Effector memory CD4-positive, alpha-beta T cell (primary cell): ENCODE measurements at places on chromosomes 16 and 17.

GRCh38 chr17:3851461-3852100 lies 5.5 kb upstream of the NCBP3 start:
- no peak overlapping the region for H3K4me3 ChIP-seq
- DNase-seq: no peak
- no peaks in the 10 kb centered on the region for H3K36me3 ChIP-seq
- no peaks in the 10 kb centered on the region for H3K27me3 ChIP-seq

- H3K4me1 ChIP-seq: peaks cover 2% of the 10 kb centered on the region
- H3K27me3 ChIP-seq: no peaks in the 10 kb centered on the region
- DNase-seq: no peak
- no peak overlapping the region for H3K27ac ChIP-seq
- H3K4me3 ChIP-seq: no peak overlapping the region
Observed at GRCh38 chr17:59561042-59561441, 4.4 kb upstream of the DHX40 start.

DNA sequence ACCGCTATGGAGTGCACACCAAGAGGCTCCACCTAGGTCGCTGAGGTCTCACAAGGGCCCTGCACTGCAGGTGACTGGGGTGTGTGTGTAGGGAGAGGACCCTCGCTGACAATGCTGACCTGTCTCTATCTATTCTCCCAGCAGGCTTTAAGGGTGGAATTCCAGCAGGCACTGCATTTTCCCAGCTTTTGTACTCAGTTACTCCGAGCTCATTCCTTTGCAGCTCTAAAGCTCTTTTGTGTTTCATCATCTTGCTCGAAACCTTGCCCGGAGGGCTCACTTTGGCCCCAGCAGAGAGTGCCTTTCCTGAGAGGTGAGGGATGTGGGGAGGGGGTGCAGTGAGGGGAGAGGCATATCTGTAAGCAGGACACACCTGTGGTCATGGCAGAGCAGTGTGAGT lies 39.3 kb downstream of the SMPD3 start:
- no peak overlapping the region for H3K27ac ChIP-seq
- H3K27me3 ChIP-seq: no peaks in the 10 kb centered on the region
- no peaks in the 10 kb centered on the region for H3K4me1 ChIP-seq
- no peak for DNase-seq
- H3K4me3 ChIP-seq: no peak overlapping the region

DNA sequence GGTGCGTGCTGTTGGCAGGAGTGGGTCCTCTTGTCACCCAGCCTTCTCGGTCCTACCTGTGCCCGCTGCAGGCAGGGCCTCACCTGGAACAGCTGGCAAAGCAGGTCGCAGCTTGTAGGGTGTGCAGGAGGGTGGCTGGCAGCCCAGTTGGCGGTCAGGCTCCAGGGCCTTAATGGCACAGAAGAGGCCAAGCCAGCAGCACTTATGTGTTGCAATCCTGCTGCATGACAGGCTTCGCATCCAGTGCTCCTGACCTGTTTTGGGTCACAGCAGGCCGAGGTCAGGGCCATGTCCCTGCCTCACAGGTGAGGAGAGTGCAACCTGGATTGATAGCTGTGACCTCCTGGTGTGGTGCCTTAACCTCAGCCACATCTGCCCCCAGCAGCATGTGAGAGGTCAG lies 31.9 kb downstream of the ZC3H18 start:
- peaks cover 67% of the 10 kb centered on the region for H3K36me3 ChIP-seq
- H3K4me3 ChIP-seq: no peak overlapping the region
- no peaks in the 10 kb centered on the region for H3K4me1 ChIP-seq
- no peak overlapping the region for H3K27ac ChIP-seq
- H3K27me3 ChIP-seq: no peaks in the 10 kb centered on the region
- DNase-seq: no peak

- H3K36me3 ChIP-seq: no peaks in the 10 kb centered on the region
- no peak overlapping the region for H3K4me3 ChIP-seq
- no peaks in the 10 kb centered on the region for H3K27me3 ChIP-seq
- no peak overlapping the region for H3K27ac ChIP-seq
- H3K4me1 ChIP-seq: peaks cover 2% of the 10 kb centered on the region
Observed at GRCh38 chr17:64638552-64639203, 23.4 kb downstream of the SMURF2 start.

DNA sequence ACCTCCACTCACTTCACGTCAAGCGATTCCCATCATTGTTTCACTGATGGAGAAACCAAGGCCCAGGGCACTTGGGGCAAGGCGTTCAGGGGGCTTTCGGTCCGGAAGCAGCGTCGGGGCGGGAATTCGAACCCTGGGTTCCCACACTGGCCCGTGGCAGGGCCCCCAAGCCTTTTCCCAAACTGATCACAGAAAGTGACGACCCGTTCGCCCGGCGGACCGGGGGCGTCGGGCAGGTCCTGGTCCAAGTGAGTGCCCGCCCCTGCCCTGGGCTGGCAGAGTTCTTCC lies 856 bp upstream of the MON1B start:
- H3K27ac ChIP-seq: peak overlapping the region; percentile 92
- no peak for DNase-seq
- H3K36me3 ChIP-seq: peaks cover 17% of the 10 kb centered on the region
- H3K27me3 ChIP-seq: no peaks in the 10 kb centered on the region
- peaks cover 21% of the 10 kb centered on the region for H3K4me1 ChIP-seq
- peak overlapping the region; percentile 92 for H3K4me3 ChIP-seq

GRCh38 chr16:49236216-49236615 lies 45.4 kb downstream of the CBLN1 start:
- no peak overlapping the region for H3K4me3 ChIP-seq
- no peak overlapping the region for H3K27ac ChIP-seq
- H3K36me3 ChIP-seq: no peaks in the 10 kb centered on the region
- no peak for DNase-seq

DNA sequence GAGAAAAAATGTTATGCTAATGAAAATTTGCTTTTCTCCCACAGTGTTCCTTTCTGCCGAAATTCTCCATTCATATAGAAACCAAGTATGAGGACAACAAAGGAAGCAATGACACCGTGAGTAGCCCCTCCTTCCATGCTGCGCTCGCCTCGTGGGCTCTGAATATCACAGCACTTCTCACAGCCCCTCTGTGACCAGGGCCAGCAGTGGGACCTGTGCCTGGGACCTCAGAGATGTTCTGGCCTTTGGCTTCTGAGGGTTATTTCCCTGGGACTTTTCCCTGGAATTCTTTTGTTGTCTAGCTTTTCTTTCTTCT lies 139.6 kb upstream of the NOL11 start:
- no peak for DNase-seq
- no peak overlapping the region for H3K4me3 ChIP-seq
- no peak overlapping the region for H3K27ac ChIP-seq

DNA sequence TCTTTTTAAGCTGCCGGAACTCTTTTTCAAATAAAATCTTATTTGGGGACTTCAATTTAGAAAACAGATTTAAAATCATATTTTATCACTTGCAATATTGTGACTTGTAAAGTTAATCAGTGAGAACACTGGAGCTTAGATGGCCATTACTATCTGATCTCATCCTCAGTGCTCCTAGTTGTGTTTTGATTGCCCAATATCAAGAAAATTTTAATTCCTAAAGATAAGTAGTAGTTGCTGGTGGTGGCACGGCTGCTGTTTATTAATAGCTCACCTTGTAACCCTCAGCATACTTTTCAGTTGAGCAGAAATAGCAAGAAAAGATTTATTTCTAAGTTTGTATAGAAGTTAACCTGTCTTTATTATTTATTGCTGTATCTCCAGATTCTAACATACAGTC lies 124.0 kb downstream of the NLK start:
- no peaks in the 10 kb centered on the region for H3K4me1 ChIP-seq
- peaks cover 5% of the 10 kb centered on the region for H3K36me3 ChIP-seq
- H3K27me3 ChIP-seq: no peaks in the 10 kb centered on the region
- no peak overlapping the region for H3K4me3 ChIP-seq
- no peak overlapping the region for H3K27ac ChIP-seq

DNA sequence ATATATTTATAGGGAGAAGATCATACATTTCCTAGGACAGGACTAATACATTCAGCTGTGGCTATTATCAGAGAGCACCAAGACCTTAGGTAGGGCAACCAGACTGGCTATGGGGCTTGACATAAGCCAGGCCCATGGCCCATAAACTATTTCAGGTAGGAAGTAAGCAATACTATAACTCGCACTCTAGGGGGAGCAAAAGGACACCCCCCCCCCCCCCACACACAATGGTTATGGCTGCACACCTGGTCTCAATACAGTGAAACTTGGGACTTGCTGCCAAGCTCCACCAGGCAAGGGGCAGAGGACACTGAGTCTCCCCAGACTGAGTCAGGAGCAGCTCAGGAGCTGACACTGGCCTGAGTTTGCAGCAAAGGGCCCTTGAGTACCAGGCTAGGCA lies 348.9 kb upstream of the ASIC2 start:
- no peaks in the 10 kb centered on the region for H3K36me3 ChIP-seq
- no peak overlapping the region for H3K27ac ChIP-seq
- DNase-seq: no peak
- no peak overlapping the region for H3K4me3 ChIP-seq
- H3K4me1 ChIP-seq: no peaks in the 10 kb centered on the region
- no peaks in the 10 kb centered on the region for H3K27me3 ChIP-seq

DNA sequence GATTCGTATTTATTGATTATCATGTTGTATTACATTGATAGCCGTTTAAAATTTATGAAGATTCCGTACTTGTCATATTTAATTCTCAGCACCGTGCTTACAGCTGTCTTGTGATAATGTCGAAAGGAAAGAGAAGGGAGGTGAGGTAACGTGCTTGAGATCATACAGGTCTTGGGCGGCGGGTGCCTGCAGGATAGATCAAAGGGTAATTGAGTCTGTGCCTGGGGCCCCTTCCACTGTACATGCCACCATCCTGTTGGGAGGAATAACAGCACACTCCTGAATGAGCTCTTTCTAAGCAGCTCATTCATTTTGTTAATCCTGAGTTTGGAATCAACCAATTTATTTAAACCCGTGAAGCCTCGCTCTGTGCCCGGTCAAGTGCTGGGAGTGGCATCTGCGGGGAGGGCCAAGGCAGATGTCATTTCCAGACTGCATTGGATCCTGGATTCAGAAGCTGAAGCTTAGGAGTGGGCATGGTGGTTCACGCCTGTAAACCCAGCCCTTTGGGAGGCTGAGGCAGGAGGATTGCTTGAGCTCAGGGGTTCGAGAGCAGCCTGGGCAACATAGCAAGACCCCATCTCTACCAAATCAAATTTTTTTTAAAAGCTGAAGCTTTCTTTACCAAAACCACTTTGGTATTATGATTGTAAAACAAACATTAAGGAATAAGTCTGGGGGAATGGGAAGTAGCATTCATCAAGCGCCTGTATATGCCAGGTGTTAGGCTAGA lies 25.8 kb downstream of the WWOX start:
- H3K27me3 ChIP-seq: no peaks in the 10 kb centered on the region
- H3K36me3 ChIP-seq: no peaks in the 10 kb centered on the region
- DNase-seq: no peak
- no peak overlapping the region for H3K27ac ChIP-seq
- H3K4me1 ChIP-seq: no peaks in the 10 kb centered on the region

DNA sequence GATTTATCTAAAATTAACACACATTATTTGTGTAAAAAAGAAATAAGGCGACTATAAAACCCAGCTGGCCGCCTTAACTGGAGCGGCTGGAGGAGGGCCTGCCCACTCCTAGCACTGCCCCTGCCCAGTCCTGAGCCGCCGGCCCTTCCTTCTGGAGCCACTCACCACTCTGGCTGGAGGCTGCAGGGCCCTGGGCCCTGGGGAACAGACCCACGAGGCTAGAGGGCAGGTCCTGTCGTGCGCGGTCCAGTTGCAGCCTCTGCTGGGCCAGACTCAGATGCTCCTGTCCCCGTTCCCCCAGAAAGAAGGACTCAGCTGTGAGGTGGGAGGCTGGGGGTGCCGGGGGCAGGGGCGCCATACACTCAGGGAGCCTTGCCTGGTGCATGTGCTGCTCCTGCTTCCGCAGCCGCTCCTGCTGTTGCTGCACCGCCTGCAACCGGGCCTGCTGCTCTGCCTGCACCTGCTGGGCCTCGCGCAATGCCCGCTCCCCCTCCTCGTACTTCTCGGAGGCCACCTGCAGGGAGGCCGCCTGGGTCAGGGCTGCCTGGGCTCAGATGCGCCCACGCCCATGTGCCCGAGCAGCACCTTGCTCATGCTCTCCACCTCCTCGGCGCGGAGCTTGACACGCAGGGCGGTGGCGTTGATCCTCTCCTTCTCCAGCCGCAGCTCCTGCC lies 9.0 kb upstream of the MRPL38 start:
- DNase-seq: no peak
- H3K27ac ChIP-seq: no peak overlapping the region
- H3K4me3 ChIP-seq: no peak overlapping the region
- H3K27me3 ChIP-seq: no peaks in the 10 kb centered on the region
- H3K36me3 ChIP-seq: no peaks in the 10 kb centered on the region
- no peaks in the 10 kb centered on the region for H3K4me1 ChIP-seq

DNA sequence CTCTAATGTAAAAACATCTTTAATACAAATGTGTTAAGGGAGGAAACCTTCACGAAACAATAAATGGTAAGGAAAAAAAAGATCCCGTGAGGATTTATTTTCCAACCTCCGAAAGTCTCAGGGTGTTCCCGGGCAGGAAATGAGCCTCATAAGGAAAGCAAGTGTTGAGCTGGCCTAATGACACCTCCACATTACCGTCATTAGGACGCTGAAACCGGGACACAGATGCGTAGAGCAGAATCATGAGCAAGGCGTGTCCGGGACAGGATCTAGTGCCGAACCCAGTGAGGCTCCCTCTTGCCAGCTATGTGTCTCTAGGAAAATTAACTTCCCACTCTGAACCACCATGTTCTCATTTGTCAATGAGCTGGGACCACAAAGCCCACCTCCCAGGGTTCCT lies 22.7 kb upstream of the CYTH1 start:
- no peak for DNase-seq
- peaks cover 46% of the 10 kb centered on the region for H3K4me1 ChIP-seq
- peak overlapping the region; percentile 57 for H3K27ac ChIP-seq
- H3K4me3 ChIP-seq: no peak overlapping the region

DNA sequence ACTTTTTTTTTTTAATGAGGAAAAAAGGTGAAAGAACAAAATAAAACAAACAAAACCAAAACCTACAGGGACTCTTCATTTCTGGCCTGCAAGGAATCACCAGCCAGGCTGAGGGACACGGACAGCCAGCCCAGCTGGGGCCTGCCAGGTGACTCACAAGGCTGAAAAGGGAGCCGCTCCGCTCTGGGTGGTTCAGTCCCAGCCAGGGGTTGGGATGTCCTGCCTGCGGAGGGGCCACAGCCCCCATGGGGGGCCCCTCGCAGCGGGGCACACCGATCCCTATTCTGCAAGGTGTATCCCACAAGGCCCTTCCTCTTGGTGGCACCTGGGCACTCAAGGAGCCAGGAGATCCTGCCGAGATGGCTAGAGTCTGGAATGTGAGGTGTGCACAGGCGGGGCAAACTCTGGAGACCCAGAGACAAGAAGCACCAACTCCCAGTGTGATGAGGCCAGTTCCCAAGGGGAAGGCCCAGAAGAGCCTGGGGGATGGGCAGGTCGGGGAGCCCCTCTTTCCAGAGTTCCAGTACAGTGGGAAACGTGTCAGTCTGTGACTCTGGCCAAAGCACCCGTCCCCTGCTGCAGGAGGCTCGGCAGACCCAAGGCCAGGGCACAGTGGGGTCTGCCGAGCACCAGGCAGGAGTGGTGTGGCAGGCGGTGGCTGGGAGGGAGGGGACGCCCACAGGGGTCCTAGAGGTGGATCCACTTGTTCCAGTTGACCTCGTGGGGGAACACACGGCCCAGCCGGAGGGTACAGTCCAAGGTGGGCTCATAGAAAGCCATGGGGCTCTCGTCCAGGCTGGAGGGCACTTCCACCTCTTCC lies 58.9 kb downstream of the IL21R start:
- no peak overlapping the region for H3K27ac ChIP-seq
- no peak overlapping the region for H3K4me3 ChIP-seq
